ENCODE measurements at places on chromosomes 5 and 9.

- peak; percentile 58 for DNase-seq
Measured at GRCh38 chr5:180605554-180606214, 14.4 kb upstream of the SCGB3A1 start.

DNA sequence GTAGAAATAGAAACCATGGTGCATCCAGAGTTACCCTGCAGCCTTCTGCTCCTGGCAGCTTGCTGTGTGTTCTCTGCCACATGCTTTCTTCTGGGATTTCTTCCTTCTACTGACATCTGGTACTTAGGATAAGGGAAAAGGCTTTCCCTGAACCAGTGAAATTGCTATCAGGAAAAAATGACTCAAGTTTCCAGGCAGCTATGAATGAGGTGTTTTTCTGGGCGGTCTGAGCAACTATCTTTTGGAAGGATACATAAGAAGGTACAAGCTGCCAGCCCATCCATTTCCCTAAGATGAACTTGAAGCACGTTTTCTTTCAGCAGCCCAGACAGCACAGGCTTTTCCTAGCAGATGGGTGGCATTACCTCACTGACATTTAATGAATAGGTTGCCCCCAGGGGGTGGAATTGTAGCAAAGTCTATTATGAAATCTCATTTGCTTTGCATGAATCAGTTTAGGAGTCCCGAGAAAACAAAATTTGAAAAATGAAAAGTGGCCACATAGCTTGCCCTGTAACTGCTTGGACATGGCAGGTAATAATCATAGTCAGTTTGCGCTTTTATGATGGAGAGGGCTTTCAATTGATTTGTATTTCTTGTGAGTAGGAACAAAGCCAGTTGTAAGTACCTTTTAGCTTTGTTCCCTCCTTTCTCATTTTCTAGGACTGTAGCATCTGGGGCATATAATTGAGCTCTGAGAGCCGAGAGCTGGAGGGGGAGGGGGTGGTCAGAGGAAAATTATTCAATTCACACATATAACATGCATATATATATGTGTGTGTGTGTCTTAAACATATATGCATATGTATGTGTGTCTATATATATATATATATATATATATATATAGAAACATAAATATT lies 108.5 kb downstream of the C9orf152 start:
- DNase-seq: no peak

GRCh38 chr5:40775846-40776657 lies 20.3 kb upstream of the TTC33 start:
- DNase-seq: no peak

DNA sequence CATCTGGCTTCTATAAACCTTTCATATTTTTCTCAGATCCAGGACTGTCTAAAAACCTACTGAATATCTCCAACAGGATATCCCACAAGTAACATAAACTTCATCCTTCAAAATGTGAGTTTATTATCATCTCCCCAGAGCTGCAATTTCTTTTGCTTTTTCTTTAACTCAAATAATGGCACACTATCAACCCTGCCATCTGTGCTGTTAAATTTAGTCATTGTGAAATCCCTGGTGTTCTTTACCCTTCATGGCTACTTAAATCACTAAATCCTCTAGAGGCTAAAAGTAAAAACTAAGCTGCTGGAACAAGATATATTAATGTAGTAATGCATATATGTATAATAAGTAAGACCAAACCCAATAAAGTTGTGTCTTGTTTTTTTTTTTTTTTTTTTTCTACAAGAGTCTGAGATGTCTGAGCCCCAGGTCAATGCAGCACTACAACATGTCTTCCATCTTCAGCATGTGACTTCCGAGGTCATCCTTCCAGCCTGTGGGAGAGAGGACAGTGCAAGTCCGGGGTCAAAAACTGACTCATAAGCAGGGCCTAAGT lies 362.9 kb downstream of the ADGRV1 start:
- no peak for DNase-seq
